ENCODE measurements at places on chromosomes 12 and 14.

DNA sequence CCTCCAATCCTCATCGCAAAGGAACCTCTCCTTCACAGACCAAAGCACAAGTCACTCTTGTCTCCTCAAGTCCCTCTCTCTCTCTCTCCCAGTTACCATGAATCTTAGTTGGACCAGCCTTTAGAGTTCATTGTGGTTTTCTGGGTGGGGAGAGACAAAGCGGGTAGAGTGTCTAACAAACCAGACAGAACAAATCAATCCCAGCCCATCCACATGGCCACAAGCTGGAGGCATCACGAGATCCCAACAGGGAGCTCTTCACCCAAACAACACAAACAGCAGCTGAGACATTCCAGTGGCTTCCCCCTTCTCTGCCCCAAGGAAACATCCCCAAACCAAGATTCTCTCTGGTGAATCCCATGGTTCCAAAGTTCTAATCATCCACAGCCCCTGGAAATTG lies 22.4 kb downstream of the ACTN1 start:
- no peak for DNase-seq

DNA sequence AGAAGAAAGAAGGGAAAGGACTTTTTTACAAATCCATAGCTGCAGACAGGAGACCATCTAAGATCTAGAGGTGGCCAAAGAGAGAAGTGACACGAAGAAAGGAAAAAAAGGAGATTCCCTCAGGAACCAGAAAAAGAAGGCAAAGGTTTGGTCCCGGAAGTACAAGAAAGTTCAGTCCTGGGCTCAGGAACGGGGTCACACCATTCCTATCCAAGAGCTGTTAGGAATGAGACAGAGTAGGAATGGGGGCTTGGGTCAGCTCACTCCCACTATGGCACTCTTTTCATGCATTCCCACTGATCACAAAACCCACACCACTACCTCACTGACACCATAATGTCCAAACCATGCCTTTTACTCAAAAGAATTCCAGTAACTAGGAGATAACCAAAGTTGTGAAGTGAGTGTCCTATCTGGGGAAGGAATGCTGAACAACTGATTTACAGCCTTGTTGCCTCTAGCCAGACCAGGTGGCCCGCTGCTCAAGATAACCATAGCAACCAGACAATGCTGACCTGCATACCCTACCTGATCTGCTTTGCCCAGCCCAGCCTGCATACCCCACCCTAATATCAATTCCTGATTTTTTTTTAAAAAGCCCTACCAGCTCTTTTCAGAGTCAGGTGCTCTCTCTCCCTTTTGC lies 8.4 kb downstream of the PPP2R3C start:
- no peak for DNase-seq

GRCh38 chr14:94390372-94391086 lies 2.1 kb upstream of the SERPINA1 start:
- DNase-seq, result no peak

GRCh38 chr12:88258396-88258795 lies 116.3 kb downstream of the TMTC3 start:
- no peak for DNase-seq

- no peak for DNase-seq
Measured at GRCh38 chr12:4518106-4518728, 20.5 kb upstream of the RAD51AP1 start.
